Heart right ventricle (tissue), 16 donors: ENCODE measurements at places on chromosomes 3 and 15.
A peak's percentile ranks its signal among the peaks of the same experiment; 100 is the strongest.

DNA sequence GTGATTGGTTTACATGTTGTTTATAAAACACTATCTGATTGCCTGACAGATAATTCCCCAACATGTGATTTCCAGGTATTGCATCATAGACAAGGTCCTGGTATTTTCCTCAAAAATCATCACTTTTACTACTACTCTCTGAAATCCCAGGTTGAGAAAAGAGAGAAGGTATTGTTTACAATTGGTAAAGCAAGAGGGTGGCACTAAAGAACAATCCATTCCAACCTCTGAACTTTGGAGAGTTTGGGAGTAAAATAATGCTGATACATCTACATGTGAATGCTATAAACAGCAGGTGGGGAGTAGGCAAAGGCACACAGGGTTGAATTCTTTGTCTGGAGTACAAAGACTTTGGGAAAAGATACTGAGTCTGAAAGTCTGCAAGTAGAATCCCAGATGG, 134.2 kb downstream of the WDR72 start:
- no peak for DNase-seq

DNA sequence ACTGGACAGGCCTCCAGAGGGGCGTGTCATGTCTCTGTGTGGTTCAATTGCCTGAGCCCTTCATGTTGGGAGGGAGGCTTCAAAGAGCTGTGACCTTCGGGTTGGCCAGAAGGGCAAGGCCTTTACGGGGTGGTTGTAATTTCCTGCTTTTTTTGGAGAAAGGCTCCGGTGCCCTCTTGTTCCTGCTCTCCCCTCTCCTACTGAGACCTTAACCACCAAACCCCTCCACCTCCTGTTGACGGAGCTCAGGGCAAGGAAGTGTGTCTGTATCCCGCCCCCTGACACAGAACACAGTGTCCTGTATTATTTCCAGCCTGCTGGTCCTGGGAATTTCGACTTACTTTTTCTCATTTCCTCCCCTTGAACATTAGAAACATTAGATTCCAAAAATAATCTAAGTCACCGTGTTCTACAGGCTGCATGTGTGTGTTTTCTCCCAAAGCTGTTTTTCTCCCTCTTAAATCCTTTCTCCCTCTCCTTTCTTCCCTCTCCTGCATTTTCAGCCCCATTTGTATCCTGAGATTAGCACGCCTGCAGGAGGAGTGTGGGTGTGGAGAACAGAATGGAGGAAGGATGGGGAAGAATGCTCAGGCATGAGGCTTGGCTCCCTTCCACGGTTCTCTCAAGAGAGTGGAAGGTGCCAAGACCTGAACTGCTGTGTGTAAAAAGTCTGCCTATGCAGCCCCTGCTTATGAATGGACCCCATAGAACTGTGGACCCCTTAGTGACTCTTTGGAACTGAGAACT, 285.4 kb upstream of the ROPN1 start:
- DNase-seq = peak; percentile 53

- DNase-seq = no peak
Measured at GRCh38 chr3:9248522-9249271, 749 bp downstream of the SRGAP3 start.

DNA sequence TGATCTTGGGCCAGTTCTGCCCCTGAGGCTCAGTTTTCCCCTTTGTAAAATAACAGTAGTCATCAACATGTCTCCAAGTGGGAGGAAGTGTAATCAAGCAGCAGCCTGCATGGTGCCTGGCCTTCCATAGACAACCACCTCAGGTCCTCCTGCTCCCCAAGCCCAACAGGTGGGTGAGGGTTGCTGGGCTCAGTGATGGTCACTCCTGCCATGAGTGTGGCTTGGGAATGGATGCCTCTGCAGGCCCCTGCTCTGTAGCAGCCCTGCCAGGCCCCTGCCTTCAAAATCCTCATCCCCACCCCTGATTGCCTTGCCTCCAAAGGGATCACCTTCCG, 59.1 kb upstream of the SLC6A1 start:
- DNase-seq = no peak

DNA sequence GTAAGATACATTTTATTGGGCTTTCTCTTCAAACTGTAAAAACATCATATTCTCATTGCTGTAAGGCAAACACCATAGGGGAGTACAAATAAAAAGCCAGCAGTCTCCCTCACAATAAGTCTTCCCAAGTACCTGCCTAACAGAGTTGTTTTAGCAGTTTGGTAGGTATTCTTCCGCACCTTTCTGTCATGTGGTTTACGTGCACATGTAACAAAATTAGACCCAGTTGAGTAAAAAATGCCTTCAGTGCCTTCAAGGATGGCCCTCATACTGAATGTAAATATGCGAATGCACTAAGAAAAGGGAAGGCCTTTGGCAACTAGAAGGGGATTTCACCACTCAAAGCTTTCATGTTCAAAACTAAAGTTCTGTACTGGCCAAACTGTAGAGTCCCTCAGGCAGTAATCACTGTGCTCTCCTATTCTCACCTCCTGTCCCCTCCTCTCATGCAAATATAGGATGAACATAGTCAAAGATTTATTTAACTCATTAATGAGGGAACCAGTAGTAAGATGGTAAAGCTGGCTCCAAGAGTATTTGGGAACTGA, 26.4 kb downstream of the USP3 start:
- DNase-seq = no peak

DNA sequence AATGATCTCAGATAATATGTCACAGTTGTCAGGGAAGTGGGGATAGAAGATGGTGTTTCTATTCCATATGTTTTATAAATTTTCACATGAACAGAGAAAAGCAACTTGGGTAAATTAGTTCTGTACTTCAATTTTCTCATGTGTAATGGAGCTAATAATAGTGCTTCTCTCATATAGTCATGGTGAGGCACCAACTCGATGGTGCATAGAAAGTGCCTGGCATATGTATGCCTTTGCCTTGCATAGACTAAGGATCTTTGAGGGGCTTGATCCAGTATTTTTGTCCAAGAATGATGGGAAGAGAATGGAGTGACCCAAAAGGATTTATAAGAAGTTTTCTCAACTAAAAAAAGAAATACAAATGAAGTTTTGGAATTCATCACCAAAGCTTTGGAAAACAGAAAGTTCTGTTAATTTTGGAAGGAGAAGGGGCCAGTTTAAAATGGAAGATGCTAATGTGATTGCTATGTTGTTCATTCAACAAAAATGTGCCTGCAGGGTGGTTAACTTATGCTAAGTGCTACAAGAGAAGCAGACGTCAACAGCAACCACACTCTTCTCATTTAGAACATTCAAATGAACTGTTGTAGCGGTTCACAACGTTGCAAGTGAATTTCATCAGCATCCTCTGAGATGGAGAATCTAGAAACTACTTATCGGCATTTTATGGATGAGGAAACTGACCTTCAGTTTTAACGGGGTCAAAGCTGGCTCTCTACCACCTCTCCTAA, 86.1 kb downstream of the RTP4 start:
- DNase-seq = no peak

DNA sequence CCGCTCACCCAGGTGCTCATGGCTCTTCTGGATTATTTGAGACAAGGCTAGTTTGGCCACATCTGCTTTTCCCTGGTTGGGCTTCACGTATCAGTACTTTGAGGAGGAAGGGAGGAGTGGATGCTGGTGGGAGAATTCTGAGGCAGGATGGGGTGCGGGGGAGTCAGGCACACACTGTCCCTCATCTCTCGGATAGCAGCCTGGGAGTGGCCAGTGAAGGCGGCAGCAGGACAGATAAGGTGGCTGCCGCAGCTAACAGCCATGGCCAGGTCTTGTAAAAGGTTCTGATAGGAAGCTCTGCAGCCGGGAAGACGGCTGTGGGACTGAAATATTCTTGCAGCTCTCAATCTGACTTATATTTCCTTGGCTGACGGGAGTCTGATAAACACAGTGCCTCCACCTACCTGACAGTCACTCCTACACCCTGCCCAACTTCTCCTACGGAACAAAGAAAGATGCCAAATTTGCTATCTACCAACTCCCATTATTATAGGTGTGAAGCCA, 87.3 kb downstream of the MESD start:
- no peak for DNase-seq

- peak; percentile 47 for DNase-seq
Measured at GRCh38 chr3:123027292-123028232, at the start of gene SEMA5B. TSS of gene SEMA5B (minus strand) at chr3:123027763. CDS start at chr3:122961263, 66,500 bp downstream.

GRCh38 chr3:10511809-10512494, 6.6 kb upstream of the ATP2B2 start:
- no peak for DNase-seq
